Suppressor macrophage treated with lipopolysaccharide for 4 hours (primary cell): ENCODE measurements at places on chromosomes 13 and 19.

- DNase-seq, result no peak
Measured at GRCh38 chr13:26344980-26345379, 91.1 kb downstream of the CDK8 start.

DNA sequence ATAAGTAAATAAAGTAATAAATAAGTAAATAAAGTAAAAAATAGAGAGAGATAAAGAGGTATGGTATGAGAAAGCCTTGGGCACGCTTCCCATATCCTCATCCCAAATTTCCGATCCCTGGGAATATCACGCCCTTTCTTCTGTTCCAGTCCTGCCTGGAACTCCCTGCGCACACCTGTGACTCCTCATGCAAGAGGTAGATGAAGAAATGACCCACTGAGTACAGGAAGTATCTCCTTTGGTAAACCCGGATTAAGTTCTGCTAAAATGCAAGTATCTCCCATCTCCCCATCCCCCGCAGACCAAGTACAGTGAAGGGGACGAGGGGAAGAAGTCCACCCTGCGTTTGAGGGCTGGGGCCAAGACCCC lies 399 bp upstream of the ZNF136 start:
- no peak for DNase-seq

- no peak for DNase-seq
Measured at GRCh38 chr19:33366127-33366526, 7.4 kb upstream of the CEBPG start.

DNA sequence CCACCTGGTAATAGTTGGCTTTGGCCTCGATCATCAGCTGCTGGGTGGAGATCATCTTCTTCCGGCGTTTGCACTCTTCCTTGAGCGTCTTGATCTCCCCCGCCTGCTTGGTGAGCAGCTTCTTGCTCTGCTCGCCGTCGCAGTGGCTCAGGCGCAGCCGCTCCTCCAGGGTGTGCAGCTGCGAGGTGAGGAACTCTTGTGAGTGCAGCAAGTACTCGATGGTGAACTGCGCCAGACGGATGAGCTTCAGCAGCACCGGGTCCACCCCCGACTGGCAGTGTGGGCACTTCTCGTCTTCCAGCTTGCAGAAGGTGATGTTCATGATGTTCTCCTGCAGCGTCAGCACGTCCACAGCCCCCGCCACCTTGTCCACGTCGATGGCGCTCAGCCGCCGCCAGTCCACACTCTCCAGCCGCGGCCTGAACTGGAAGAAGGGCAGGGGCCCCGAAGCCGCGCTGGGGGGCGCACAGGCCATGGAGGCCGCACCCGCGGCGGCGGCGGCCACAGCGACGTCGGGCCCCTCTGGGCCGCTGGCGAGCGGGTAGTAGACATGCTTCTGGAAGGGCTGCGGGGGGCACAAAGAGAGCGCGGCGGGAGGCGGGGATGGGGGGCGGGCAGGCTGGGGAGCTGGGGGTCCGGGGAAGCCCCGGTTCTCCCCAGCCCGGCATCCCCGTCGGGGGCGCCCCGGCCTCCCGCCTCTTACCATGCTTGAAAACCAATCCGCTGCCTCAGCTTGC lies 3.0 kb downstream of the DZIP1 start:
- no peak for DNase-seq

- peak; percentile 49 for DNase-seq
Measured at GRCh38 chr19:961866-962620, 22.1 kb upstream of the WDR18 start.

GRCh38 chr13:106373304-106373988 lies 162.0 kb downstream of the EFNB2 start:
- no peak for DNase-seq

DNA sequence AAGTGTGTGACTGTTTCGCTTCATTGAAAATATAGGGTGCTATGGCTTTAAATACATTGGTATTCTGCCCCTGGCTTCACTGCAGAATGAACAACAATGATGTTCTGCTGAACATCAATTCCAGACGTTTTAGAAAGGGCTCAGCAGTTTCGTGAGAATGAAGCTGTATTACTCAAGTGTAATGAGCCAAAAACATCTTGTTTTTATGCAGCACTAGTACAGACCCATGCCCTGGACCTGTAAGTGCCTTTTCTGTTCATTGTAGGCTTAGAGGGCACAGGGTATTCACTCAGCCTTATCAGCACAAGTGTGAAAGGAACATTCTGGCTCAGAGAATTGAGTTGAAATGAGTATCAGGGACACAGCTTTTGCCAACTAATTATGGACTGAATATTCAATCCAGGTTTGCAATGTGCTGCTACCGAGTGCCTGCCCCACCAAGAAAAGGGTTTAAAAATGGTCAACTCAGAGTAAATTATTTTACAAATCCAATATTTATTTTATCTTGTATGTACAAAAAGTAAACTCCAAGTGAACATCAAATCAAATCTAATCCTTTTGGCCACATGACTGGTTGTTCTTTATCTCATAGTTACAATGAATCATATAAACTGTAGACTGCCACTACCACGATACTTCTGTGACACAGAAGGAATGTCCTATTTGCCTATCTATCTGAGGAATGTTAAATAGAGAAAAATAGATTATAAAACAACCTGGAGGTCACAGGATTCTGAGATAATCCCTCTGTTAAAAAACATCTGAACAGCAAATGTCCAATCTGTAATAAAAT lies 362.8 kb downstream of the NALCN start:
- DNase-seq, result no peak

GRCh38 chr19:19823916-19824315 lies 2.4 kb upstream of the ZNF506 start:
- peak; percentile 39 for DNase-seq

GRCh38 chr19:29658221-29658991 lies 6.9 kb upstream of the PLEKHF1 start:
- no peak for DNase-seq

DNA sequence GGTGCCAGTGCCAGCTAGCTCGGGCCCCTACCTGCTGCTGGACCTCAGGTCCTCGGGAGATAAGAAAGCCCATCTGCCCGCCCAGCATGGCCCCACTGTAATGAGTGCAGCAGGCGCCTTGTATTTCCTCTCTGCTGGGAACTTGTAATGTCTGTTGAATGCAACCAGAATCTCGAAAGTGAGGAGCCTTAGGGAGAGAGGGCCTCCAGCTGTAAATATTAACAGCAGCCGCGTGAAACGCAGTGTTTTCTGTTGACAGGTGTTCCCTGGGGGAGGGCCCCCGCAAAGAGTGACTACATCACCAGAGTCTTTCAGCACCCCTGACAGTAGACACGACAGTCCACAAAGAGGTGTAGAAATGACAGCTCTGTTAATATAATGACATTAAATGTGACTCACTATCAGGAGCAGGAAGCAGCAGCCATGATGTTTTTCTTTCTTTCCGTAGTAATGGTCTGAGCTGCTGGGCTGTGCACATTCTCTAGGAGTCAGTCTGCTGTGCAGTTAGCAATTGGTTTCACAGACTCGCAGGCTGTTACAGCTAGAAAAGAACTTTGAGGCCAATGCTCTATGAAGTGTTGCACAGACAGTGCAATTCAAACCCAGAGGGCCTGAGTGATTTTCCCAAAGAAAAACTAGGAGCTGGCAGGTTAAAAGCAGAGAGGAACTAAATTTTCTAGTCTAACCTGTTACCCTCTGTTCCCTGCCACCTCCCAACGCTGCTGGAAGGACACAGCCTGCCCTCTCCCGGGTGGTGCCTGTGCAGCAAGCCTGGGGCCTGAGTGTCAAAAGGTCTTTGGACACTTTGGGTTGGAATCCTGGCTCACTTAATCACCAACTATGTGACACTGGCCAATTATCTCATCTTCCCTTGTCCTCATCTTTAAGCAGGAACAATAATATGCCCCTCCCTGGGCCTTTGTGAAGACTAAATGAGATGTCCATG lies 58.6 kb upstream of the WASF3 start:
- no peak for DNase-seq

GRCh38 chr19:31612873-31613272 lies 263.6 kb upstream of the TSHZ3 start:
- DNase-seq, result no peak

- no peak for DNase-seq
Measured at GRCh38 chr19:29702161-29702962, 12.7 kb downstream of the C19orf12 start.
